H1 (cell line): ENCODE measurements at places on chromosomes 1 and 21. TPM values are rescaled to one million over a fixed set of nuclear protein-coding genes. Genes with fewer than 3 reads are reported as not detected.

Gene HAO2
- 0.08 TPM in 1 of 2 replicates, not detected in the other for polyA plus RNA-seq

Gene CELA2B
- not detected in 2 replicates for polyA plus RNA-seq

Gene LIN28A
- polyA plus RNA-seq = 313 and 403 TPM in 2 replicates

Gene CYYR1
- 12.2 and 18.9 TPM in 2 replicates for polyA plus RNA-seq

Gene HJV
- polyA plus RNA-seq = 0.42 and 0.70 TPM in 2 replicates

Gene OR6N1
- polyA plus RNA-seq = not detected in 2 replicates

Gene ETNK2
- polyA plus RNA-seq = 24.5 and 26.7 TPM in 2 replicates

Gene SPRR2A
- polyA plus RNA-seq = not detected in 2 replicates

Gene ZSWIM5
- polyA plus RNA-seq = 3.6 and 3.9 TPM in 2 replicates

Gene ADAMTS4
- polyA plus RNA-seq = 4.6 and 6.4 TPM in 2 replicates

Gene DCST2
- polyA plus RNA-seq = 1.7 and 2.1 TPM in 2 replicates

Gene RNU1-2
- polyA plus RNA-seq = under 0.01 and 145 TPM in 2 replicates

Gene AMY1A
- not detected in 2 replicates for polyA plus RNA-seq

Gene KDM1A
- 175 and 216 TPM in 2 replicates for polyA plus RNA-seq

Gene BACE2
- polyA plus RNA-seq = 10.9 and 12.2 TPM in 2 replicates

Gene TLCD4
- polyA plus RNA-seq = 0.30 and 0.79 TPM in 2 replicates

Gene S100A7A
- not detected in 2 replicates for polyA plus RNA-seq

Gene BRDT
- 0.08 TPM in 2 replicates for polyA plus RNA-seq

Gene PTGFR
- polyA plus RNA-seq = 0.02 and 0.05 TPM in 2 replicates

Gene RGS7
- 0.88 and 1.6 TPM in 2 replicates for polyA plus RNA-seq

Gene PLD5
- 0.66 and 0.86 TPM in 2 replicates for polyA plus RNA-seq
